ENCODE measurements at places on chromosomes 12 and 14. TPM values are rescaled to one million over a fixed set of nuclear protein-coding genes. Genes with fewer than 3 reads are reported as not detected.
A peak's percentile ranks its signal among the peaks of the same experiment; 100 is the strongest.

The RNASE3 gene
- total RNA-seq, result not detected

The LTBP2 gene
- total RNA-seq, result 0.75 TPM

GRCh38 chr12:106883426-106883825, 72.3 kb upstream of the TMEM263 start:
- no peaks in the 10 kb centered on the region for H3K4me1 ChIP-seq
- H3K27me3 ChIP-seq, result no peaks in the 10 kb centered on the region
- H3K36me3 ChIP-seq, result peaks cover 42% of the 10 kb centered on the region
- DNase-seq, result no peak
- no peak overlapping the region for H3K27ac ChIP-seq

The PDZRN4 gene
- not detected for total RNA-seq

DNA sequence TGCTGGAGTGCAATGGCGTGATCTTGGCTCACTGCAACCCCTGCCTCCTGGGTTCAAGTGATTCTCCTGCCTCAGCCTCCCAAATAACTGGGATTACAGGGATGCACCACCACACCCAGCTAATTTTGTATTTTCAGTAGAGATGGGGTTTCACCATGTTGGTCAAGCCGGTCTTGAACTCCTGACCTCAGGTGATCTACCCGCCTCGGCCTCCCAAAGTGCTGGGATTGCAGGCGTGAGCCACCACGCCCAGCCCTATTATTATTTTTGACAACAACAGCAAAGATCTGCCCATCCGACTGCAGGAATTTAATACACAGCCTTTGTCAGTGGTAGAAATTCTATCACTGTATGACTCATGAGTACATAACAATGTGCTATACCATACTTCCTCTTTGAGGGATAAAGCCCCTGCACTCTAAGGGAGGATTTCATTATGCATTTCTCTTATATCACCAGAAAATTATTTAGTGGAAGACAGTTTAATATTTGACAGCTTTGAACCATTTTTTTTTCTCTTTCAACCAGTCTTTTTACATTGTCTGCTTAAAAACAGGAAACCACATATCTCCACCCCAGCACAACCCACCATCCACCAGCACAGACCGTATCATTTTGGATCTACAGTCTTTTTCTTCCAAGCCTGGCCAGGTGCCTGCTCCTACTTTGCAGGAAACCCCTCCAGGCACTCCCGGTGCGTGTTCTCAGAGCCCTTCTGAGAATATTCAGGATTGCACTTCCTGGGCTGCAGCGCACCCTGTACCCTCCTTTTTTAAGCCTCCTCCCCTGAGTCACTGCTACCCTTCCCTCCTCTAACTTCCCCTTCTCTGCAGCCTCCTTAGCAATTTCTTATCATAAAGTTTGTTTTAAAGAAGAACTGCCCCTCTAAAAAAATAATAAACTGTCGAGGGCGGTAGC, 594 bp downstream of the ARHGDIB start:
- no peak for DNase-seq
- no peak overlapping the region for H3K4me3 ChIP-seq
- no peak overlapping the region for H3K27ac ChIP-seq
- H3K27me3 ChIP-seq, result no peaks in the 10 kb centered on the region
- no peaks in the 10 kb centered on the region for H3K36me3 ChIP-seq
- peaks cover 8% of the 10 kb centered on the region for H3K4me1 ChIP-seq

The SSTR1 gene
- total RNA-seq, result 0.90 TPM

GRCh38 chr14:89702073-89702875, 252.3 kb downstream of the EFCAB11 start:
- no peak for DNase-seq
- peaks cover 13% of the 10 kb centered on the region for H3K36me3 ChIP-seq
- H3K4me1 ChIP-seq, result no peaks in the 10 kb centered on the region
- no peaks in the 10 kb centered on the region for H3K27me3 ChIP-seq
- peak overlapping the region; percentile 46 for H3K4me3 ChIP-seq
- no peak overlapping the region for H3K27ac ChIP-seq

GRCh38 chr14:105845725-105846309, 319.4 kb downstream of the TMEM121 start:
- DNase-seq, result no peak
- H3K4me1 ChIP-seq, result no peaks in the 10 kb centered on the region
- H3K27ac ChIP-seq, result no peak overlapping the region
- no peak overlapping the region for H3K4me3 ChIP-seq
- no peaks in the 10 kb centered on the region for H3K27me3 ChIP-seq

- H3K27ac ChIP-seq, result no peak overlapping the region
- peak overlapping the region; percentile 77 for H3K4me3 ChIP-seq
- H3K36me3 ChIP-seq, result peaks cover 9% of the 10 kb centered on the region
- no peaks in the 10 kb centered on the region for H3K27me3 ChIP-seq
- DNase-seq, result no peak
These were observed 2.2 kb downstream of the IRF2BPL start for GRCh38 chr14:77026166-77026929.

- no peaks in the 10 kb centered on the region for H3K4me1 ChIP-seq
- peaks cover 19% of the 10 kb centered on the region for H3K36me3 ChIP-seq
- H3K4me3 ChIP-seq, result no peak overlapping the region
These were observed 2.6 kb downstream of the SDR39U1 start for GRCh38 chr14:24439830-24440605.

The ACSM4 gene
- total RNA-seq, result not detected

The LRTM2 gene
- not detected for total RNA-seq

The KLRD1 gene
- total RNA-seq, result not detected

DNA sequence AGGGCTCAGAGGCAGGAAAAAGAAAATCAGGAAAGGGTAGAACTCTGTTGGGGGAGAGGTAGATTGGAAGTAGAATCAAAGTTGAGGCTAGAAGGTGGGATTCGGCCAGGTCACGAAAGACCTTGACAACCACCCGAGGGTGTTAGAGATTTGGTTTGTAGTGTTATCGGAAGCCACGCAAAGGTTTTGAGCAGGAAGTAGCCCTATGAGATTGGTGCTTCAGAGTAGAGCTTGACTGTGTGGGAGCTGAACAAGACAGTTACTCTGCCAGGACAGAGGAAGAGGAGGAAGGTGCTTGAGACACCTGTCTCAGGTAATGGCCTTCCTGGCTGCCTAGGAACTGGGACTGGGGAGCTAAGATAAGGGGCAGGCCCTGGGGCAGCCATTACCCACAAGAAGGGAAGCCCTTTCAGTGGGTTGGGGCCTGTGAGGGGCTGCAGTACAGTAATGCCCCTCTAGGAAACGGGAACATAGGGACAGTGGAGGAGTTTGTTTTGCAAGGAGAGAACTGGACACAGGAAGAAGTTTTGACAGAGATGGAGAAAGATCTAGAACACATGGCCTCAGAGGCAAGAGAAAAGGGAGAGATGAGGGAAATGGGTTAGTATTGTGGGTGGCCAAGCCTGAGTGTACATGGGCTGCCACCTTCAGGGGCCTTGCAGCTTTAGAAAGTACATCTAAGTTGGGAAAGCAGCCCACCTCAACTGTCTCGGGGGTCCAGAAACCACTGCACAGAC, 73.5 kb downstream of the RIN3 start:
- peaks cover 7% of the 10 kb centered on the region for H3K36me3 ChIP-seq
- no peaks in the 10 kb centered on the region for H3K27me3 ChIP-seq
- H3K4me1 ChIP-seq, result no peaks in the 10 kb centered on the region
- no peak for DNase-seq
- no peak overlapping the region for H3K27ac ChIP-seq
- no peak overlapping the region for H3K4me3 ChIP-seq

DNA sequence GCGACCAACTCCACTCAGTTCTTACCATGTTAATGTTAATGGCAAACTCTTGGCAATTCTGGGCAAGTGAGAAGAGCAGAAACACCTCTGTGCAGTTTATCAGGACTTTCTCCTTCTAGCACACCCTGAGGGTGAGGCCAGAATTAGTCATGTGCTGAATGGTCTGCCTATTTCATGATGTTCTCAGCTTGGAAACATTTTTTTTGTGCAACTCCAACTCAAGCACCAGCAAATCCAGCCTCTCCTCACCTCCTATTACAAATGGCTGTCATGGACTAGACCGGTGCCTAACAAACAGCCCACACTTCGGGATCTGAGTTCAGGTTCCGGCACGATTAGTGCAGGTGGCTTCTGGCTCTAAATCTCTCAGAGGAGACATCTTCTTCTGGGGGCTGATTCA, 246.0 kb downstream of the ZFP36L1 start:
- no peak overlapping the region for H3K27ac ChIP-seq
- H3K36me3 ChIP-seq, result no peaks in the 10 kb centered on the region
- no peak for DNase-seq
- H3K4me1 ChIP-seq, result peaks cover 12% of the 10 kb centered on the region

The TULP3 gene
- total RNA-seq, result 21.4 TPM

The CLMN gene
- total RNA-seq, result 7.6 TPM

DNA sequence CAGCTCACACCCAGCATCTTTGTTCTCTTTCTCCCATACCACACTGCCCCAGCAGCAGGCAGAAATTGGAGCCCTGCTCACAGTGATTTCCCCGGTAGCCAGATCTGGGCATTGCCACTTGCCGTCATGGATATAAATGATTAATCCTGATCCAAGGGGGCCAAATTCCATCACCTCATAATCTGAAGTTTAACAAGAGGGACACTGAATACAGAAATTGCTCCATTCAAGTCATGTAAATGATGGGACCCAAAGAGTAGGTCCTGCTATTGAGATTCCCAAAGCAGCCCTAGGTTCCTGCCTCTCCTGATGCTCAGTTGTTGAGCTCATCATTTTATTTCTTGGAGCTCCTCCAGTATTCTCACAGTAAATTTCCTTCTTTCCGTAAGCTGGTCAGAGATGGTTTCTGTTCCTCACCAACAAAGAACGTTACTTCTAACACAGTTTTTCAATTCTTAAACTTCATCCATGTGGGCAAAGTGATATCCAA, 11.7 kb downstream of the ITPR2 start:
- peaks cover 5% of the 10 kb centered on the region for H3K4me1 ChIP-seq
- no peaks in the 10 kb centered on the region for H3K27me3 ChIP-seq
- H3K4me3 ChIP-seq, result no peak overlapping the region
- H3K27ac ChIP-seq, result no peak overlapping the region
- no peak for DNase-seq

The DYRK4 gene
- total RNA-seq, result 15.5 TPM

The GALNT8 gene
- 5.4 TPM for total RNA-seq

The BDKRB1 gene
- total RNA-seq, result not detected

GRCh38 chr12:67517181-67517887, 131.2 kb upstream of the DYRK2 start:
- H3K27me3 ChIP-seq, result no peaks in the 10 kb centered on the region
- no peaks in the 10 kb centered on the region for H3K36me3 ChIP-seq
- no peak overlapping the region for H3K27ac ChIP-seq
- peaks cover 3% of the 10 kb centered on the region for H3K4me1 ChIP-seq
- no peak overlapping the region for H3K4me3 ChIP-seq

DNA sequence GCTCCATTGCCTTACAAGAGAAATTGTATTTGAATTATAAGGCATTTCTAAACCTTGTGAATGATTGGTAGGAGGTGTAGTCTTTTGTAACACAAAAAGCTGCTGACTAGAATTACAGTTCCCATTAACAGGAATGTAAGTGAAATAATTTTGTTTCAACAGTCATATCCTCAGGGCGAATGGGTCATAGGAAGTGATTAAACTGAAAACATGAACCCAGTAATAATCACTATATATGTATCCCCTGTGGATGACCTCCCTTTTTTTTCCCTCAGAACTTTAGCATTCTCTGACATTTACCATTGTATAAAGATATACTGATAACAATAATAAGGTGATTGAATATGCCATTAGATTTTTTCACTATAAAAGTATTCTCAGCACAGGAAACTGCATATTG, 312.3 kb downstream of the ATP23 start:
- no peak for DNase-seq
- H3K4me1 ChIP-seq, result no peaks in the 10 kb centered on the region
- no peaks in the 10 kb centered on the region for H3K27me3 ChIP-seq
- no peak overlapping the region for H3K4me3 ChIP-seq
- no peak overlapping the region for H3K27ac ChIP-seq

- H3K36me3 ChIP-seq, result no peaks in the 10 kb centered on the region
- H3K27me3 ChIP-seq, result no peaks in the 10 kb centered on the region
- no peak overlapping the region for H3K27ac ChIP-seq
- no peak overlapping the region for H3K4me3 ChIP-seq
- H3K4me1 ChIP-seq, result no peaks in the 10 kb centered on the region
These were observed 633 bp downstream of the TC2N start for GRCh38 chr14:91866511-91867295.

DNA sequence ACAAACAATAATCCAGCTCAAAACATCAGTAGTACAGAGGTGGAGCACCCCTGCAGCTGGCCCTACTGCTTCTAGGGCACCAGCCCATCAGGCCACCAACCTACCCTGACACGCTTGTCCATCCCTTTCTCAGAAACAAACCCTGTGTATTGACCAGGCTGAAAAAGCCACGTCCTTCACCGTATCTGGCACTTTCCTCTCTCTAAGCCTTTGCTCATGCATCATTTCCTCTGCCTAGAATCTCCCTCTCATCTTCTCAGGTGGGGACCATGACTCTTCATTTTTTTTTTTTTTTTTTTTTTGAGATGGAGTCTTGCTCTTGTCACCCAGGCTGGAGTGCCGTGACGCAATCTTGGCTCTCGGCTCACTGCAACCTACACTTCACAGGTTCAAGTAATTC, 25.3 kb upstream of the FLVCR2 start:
- no peaks in the 10 kb centered on the region for H3K27me3 ChIP-seq
- H3K27ac ChIP-seq, result no peak overlapping the region

- peaks cover 38% of the 10 kb centered on the region for H3K36me3 ChIP-seq
- no peak overlapping the region for H3K27ac ChIP-seq
- no peaks in the 10 kb centered on the region for H3K4me1 ChIP-seq
These were observed 1.2 kb downstream of the UNC119B start for GRCh38 chr12:120711411-120711810.

DNA sequence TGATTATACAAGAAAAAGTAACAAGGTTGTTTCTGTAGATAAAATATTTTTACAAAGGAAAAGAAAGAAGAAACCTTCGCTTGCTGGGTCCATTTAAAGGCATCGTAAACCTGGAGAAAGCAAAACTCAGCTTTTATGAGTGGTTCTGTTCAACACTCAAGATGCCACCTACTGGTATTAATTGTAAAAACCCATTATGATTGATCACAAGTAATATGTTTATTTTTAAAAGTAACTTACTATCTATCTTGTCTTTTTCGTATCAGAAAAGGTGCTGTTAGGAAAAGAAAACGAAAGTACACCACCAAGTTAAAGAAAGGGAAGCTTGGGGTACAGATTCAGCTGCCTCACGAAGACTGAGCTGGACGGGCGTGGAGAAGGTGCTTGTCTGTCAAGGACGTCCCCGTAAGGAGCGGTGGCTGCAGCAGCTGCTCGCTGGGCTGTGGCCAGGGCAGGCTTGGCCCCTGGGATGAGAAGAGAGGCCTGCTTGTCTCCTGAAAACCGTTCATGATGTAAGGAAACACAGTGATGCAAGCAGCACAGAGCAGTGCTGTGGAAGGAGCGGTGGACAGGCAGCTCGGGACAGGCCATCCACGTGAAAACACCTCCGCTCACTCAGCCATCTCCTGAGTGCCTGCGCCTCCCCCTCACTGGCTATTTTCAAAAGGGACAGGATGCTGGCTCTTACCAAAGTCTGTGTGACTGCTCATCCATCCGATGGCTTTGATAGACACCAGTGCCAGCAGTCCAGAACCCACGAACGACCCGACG, 25.0 kb downstream of the SLC15A4 start:
- peaks cover 82% of the 10 kb centered on the region for H3K36me3 ChIP-seq
- H3K4me3 ChIP-seq, result no peak overlapping the region
- DNase-seq, result no peak
- no peak overlapping the region for H3K27ac ChIP-seq
- no peaks in the 10 kb centered on the region for H3K27me3 ChIP-seq

The NRL gene
- total RNA-seq, result 2.5 TPM
